ENCODE measurements at places on chromosomes 4 and X. TPM values are rescaled to one million over a fixed set of nuclear protein-coding genes. Genes with fewer than 3 reads are reported as not detected.
A peak's percentile ranks its signal among the peaks of the same experiment; 100 is the strongest.

GRCh38 chr4:184267673-184268583 is 50.3 kb upstream of the ENPP6 start:
- no peak overlapping the region for H3K4me3 ChIP-seq
- H3K36me3 ChIP-seq = no peaks in the 10 kb centered on the region
- peaks cover 3% of the 10 kb centered on the region for H3K4me1 ChIP-seq
- DNase-seq = no peak
- H3K27me3 ChIP-seq = peaks cover 5% of the 10 kb centered on the region

DNA sequence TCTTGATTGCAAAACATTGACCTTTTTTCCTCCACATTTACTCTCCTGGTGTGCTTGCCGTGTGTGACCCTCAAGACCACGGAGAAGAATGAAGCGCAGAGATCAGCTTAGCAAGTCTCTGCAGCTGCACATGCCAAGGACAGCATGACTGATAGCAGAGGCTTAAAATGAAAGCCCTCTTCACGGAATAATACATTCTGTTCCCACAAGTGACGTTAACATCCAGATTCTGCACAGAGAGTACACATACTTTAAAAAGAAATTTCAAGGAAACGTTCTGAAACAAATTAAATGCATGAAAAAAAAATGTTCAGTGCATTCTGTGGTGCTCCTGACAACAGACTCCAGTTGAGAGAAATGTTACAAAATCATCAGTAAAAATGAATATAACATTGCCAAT is 60.9 kb downstream of the SLC7A11 start:
- H3K4me3 ChIP-seq = peak overlapping the region; percentile 11
- no peak for DNase-seq
- H3K27ac ChIP-seq = peak overlapping the region; percentile 72
- H3K36me3 ChIP-seq = peaks cover 2% of the 10 kb centered on the region
- H3K27me3 ChIP-seq = no peaks in the 10 kb centered on the region

- H3K36me3 ChIP-seq = no peaks in the 10 kb centered on the region
- H3K27ac ChIP-seq = peak overlapping the region; percentile 17
- DNase-seq = no peak
- peaks cover under 1% of the 10 kb centered on the region for H3K27me3 ChIP-seq
- H3K4me1 ChIP-seq = peaks cover 44% of the 10 kb centered on the region
Observed at GRCh38 chr4:185656467-185656931, 121.2 kb upstream of the PDLIM3 start.

GRCh38 chr4:23876418-23877089 is 13.3 kb downstream of the PPARGC1A start:
- H3K4me3 ChIP-seq = no peak overlapping the region
- H3K4me1 ChIP-seq = peaks cover 57% of the 10 kb centered on the region
- H3K27me3 ChIP-seq = peaks cover 80% of the 10 kb centered on the region
- no peak for DNase-seq
- no peak overlapping the region for H3K27ac ChIP-seq
- no peaks in the 10 kb centered on the region for H3K36me3 ChIP-seq

- H3K27me3 ChIP-seq = no peaks in the 10 kb centered on the region
- H3K27ac ChIP-seq = no peak overlapping the region
- H3K4me1 ChIP-seq = peaks cover 17% of the 10 kb centered on the region
- DNase-seq = no peak
- H3K4me3 ChIP-seq = no peak overlapping the region
- H3K36me3 ChIP-seq = no peaks in the 10 kb centered on the region
Observed at GRCh38 chr4:117481742-117482141, 396.4 kb upstream of the TRAM1L1 start.

GRCh38 chr4:102326951-102327350 is 18.3 kb downstream of the SLC39A8 start:
- H3K27ac ChIP-seq = no peak overlapping the region
- H3K4me3 ChIP-seq = no peak overlapping the region
- H3K27me3 ChIP-seq = no peaks in the 10 kb centered on the region
- H3K36me3 ChIP-seq = no peaks in the 10 kb centered on the region
- DNase-seq = no peak
- H3K4me1 ChIP-seq = peaks cover 2% of the 10 kb centered on the region

DNA sequence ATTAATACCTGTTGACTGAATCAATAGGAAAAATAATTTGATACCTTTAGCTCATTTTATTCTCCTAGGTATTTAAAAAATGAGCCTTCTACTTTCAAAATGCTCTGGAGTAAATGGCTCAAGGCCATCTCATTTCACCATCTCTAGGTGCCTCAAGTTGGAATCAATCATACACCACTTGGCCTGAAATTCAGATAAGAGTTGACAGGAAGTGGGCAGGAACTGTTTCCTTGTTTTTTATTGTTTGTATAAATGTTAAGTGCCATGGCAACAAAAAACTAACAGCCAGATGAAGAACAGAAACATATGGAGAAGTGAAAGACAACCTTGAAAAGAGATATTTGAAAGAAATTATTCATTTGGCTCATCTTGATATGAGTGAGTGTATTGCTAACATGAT is 12.4 kb downstream of the LIMCH1 start:
- no peaks in the 10 kb centered on the region for H3K36me3 ChIP-seq
- no peak overlapping the region for H3K4me3 ChIP-seq

- H3K4me1 ChIP-seq = peaks cover 11% of the 10 kb centered on the region
- DNase-seq = no peak
- no peaks in the 10 kb centered on the region for H3K36me3 ChIP-seq
- no peak overlapping the region for H3K27ac ChIP-seq
- no peaks in the 10 kb centered on the region for H3K27me3 ChIP-seq
Observed at GRCh38 chrX:148567229-148567628, 66.8 kb downstream of the AFF2 start.

GRCh38 chr4:3347871-3348270 is 55.0 kb downstream of the RGS12 start:
- H3K4me1 ChIP-seq = peaks cover 9% of the 10 kb centered on the region
- H3K36me3 ChIP-seq = peaks cover 14% of the 10 kb centered on the region
- no peak for DNase-seq
- no peak overlapping the region for H3K4me3 ChIP-seq

DNA sequence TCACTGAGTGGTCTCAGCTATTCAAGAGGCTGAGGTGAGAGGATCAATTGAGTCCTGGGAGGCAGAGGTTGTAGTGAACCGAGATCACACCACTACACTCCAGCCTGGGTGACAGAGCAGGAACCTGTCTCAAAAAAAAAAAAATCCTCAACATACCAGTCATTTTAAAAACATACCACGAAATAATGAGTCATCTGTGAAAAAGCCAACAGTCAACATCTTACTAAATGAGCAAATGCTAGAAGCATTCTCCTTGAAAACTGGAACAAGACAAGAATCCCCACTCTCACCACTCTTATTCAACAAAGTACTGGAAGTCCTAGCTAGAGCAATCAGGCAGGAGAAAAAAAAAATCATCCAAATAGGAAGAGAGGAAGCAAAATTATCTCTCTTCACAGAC is 104.0 kb upstream of the ARHGEF9 start:
- no peaks in the 10 kb centered on the region for H3K4me1 ChIP-seq
- H3K27ac ChIP-seq = no peak overlapping the region
- peaks cover 3% of the 10 kb centered on the region for H3K36me3 ChIP-seq
- no peak for DNase-seq
- H3K27me3 ChIP-seq = no peaks in the 10 kb centered on the region

DNA sequence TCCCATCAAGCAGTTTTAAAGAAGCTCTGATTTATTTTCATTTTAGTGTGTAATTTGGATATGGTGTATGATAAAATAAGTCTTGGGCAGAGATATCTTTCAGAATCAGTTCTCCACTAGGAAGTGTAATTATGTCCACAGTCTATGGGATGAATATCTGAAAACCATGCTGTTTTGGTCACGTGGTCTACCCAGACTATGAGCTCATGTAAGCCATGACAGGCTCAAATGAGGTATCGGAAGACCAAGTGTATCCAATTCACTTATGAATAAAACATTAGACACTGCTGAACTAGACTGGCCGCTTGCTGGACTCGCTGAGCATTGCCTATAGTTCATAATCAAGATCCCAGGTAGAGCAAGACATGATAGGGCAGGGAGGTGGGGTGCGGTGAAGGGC is 50.5 kb downstream of the SOD3 start:
- no peak for DNase-seq
- H3K27ac ChIP-seq = no peak overlapping the region
- no peaks in the 10 kb centered on the region for H3K27me3 ChIP-seq
- H3K4me3 ChIP-seq = no peak overlapping the region
- H3K36me3 ChIP-seq = peaks cover 5% of the 10 kb centered on the region

DNA sequence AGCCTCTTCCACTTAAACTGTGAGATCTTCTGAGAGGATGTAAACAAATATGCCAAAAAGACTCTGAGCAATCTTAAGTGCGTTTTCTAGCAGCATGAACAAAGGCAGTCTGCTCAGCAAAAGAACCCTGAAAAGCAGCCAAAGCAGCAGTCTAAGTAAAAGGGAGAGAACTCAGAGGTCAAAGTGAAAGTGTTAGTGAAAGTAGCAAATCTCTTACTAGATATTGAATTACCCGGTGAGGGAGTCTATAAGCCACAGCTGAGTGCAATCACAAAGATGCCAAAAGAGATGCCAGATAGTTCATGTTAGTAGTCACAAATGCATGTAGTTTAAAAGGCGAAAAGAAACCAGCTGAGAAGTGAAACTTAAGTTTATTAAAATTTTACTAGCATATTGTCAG is 7.9 kb upstream of the GNRHR start:
- no peak for DNase-seq
- H3K4me1 ChIP-seq = no peaks in the 10 kb centered on the region
- H3K27me3 ChIP-seq = no peaks in the 10 kb centered on the region
- H3K36me3 ChIP-seq = no peaks in the 10 kb centered on the region
- no peak overlapping the region for H3K27ac ChIP-seq
- H3K4me3 ChIP-seq = no peak overlapping the region

Gene PRRG1
- total RNA-seq = 8.3 TPM

Gene TLR6
- 0.98 TPM for total RNA-seq

Gene MAGEB1
- total RNA-seq = not detected

Gene NEUROG2
- total RNA-seq = not detected

Gene ARHGEF38
- total RNA-seq = 0.22 TPM

Gene TMPRSS11E
- 0.11 TPM for total RNA-seq
